ENCODE measurements at places on chromosomes 5 and 9.

- no peak for DNase-seq
Observed at GRCh38 chr5:133251296-133252132, 199.7 kb downstream of the HSPA4 start.

- no peak for DNase-seq
Observed at GRCh38 chr9:130947618-130948140, 8.6 kb upstream of the FIBCD1 start.

DNA sequence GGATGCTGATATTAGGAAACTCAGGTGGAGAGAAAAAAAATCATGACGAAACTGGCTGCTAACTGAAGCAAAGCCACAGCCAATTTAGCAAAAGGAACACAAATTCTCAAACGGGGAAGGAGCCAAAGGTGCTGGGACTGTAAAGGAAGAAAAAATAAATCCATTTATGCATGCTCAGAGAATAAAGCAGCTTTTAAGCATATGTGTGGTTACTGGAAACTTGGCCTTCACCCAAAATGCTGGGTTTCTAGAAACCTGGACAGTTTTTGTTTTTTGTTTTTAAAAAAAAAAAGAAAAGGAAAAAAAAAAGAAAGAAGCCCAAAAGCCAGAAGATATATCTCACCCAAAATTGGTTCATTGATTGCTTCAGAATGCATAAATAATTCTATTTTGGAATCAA is 8.0 kb downstream of the WHRN start:
- DNase-seq, result no peak

DNA sequence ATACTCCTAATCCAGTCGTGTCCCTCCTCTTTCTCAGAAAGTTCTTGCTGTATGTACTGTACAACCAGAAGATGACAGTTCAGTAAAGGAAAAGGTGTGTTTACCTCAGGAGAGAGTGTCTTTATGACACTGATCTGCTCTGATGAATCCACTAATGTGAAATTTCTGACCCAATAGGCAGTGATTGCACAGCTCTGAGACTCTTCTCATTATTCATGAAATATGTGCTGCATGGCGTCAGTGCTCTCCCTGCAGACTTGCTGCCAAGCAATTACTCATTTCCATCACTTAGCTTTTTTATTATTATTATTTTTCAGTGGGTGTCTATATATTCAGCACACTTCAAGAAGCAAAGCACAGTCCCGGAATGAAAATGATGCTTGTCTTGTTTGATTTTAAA is 389.0 kb downstream of the RASEF start:
- no peak for DNase-seq

- no peak for DNase-seq
Observed at GRCh38 chr9:77892955-77893514, 138.6 kb downstream of the GNAQ start.

DNA sequence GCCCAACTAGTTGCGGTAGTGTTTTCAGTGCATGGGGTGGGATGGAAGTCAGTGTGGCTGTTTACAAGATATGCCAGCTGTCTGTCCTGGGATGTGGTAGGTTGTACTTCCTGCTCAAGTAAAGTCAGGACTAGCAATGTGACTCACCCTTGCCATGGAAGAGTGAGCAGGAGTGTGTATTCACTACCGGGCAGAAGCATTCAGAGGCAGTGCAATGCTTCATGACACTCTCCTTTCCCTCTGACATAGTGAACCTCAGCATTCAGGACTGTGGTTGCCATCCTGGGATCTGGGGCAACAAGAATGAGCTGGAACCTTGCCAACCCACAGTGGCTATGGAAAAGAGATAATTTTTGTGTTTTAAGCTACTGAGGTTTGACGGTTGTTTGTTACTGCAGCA is 68.9 kb downstream of the BOD1 start:
- DNase-seq, result no peak

- DNase-seq, result no peak
Observed at GRCh38 chr9:68981789-68982188, 32.1 kb downstream of the PRKACG start.

DNA sequence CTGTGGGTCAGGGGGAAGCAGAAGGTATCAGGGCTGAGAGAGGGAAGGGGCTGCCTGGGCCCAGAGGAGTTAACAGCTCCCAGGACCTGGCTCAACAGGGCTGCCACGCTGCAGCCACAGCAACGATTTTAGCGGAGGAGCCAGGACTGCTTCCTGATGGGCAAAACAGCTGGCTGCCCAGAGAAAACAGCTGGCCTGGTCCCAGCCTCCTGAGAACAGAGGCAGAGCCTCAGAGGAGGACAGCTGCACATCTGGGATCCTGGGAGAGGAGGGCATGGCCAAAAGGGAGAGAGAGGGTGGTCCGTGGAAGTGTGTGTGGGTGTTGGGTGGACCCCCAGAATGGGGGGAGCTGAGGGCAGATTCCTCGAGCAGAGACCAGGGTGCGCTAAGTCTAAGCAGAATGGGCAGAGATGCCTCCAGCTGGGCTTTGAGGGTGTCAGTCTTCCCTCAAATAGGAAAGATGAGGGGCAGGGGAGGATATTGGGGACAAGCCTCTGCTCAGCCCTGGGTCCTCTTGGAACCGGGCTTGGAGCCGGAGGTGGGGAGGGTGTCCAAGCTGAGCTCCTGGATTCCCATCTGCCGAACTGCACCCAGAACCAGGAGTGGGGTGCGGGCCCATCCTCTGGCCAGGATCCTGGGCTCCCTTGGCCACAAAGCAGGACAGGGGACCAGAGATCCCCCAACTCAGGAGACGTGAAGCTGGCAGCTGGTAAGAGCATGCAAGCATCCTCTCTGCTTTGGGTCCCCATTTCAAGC is 9.1 kb upstream of the CERCAM start:
- no peak for DNase-seq

DNA sequence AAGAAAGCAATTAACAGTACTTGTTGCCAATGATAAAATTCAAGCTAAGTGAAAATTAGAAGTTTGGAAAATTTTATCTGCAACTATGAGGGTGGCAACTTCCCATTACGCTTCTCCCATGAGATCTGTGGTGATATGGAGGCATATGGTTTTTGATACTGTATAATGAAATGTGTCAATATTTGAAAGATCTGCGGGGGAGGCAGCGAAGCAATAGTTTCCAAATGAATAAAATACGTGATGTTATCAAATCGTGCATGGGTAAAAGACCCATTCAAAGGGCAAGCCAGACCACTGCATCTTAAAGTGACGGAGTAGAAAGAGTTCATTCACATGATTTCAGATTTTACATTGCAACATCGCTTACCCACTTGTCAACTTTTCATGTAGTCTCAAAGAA is 20.9 kb upstream of the BOD1 start:
- DNase-seq, result no peak

- DNase-seq, result no peak
Observed at GRCh38 chr5:17482790-17483189, 15.2 kb upstream of the TAF11L2 start.

DNA sequence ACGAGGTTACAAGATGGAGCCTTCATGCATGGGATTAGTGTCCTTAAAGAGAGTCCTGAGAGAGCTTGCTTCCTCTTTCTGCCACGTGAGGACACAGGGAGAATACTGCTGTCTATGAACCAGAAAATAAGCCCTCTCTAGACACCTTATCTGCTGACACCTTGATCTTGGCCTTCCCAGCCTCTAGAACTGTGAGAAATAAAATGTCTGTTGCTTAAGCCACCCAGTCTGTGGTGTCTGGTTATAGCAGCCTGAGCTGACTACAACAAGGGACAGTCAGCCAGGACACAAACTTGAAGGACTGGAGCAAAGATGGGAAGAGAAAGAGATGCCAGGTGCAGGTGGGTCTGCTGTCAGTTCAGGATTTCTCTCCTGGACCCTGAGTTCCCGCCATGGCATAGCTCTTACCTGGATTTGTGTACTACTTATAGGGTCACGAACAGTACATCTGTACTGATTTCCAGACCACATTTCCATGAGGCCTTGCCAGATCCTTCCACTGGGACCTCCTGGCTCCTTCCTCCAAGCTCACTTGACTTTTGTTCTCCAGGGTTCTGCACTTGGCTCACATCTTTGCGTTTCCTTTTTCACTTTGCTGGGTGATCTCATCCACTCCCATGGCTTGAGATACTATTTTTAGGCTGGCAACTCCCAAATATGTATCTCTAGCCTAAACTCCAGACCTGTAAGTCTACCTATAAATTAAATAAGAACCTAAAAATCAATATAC is 44.9 kb upstream of the LIFR start:
- DNase-seq, result no peak

DNA sequence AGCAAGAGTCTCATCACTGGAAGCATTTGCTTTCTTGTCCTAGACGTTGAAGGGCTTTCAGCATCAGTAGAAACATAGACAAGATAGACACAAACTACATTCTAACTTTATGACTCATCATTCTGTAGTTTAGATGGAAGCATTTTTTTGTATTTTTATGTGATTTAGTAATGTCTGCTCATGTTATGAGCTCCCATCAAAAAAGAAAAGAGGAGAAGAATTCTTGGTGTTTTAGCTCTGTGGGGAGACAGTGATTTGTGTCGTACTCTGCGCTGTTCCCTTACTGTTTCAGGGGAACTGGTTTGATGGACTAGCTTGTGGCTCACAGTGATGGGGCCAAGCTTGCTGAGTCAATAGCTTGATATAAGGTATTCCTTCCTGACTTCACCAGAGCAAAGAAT is 159.2 kb upstream of the WWC1 start:
- no peak for DNase-seq

DNA sequence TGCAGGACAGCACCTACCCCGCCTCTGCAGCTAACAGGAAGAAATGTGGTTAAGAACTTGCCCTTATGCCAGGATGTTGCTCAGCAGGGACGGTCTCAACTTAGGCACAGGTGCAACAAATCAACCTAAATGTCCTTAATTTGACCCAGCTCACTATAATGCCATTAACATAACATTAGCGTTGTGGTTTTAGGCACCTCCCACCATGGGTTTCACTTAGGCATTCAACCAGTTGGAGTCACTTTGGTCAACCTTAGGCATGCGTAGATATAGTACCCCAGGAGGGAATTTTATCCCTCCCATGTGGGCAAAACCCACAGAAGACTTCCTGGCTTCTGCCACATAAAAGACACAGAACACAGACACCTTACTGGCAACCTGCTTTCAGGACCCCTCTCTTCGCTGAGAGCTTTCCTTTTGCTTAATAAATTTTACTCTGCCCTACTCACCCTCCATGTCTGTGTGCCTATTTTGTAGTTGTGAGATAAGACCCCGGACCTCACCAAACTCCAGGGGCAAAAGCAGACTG is 8.7 kb upstream of the ERAP1 start:
- DNase-seq, result no peak

DNA sequence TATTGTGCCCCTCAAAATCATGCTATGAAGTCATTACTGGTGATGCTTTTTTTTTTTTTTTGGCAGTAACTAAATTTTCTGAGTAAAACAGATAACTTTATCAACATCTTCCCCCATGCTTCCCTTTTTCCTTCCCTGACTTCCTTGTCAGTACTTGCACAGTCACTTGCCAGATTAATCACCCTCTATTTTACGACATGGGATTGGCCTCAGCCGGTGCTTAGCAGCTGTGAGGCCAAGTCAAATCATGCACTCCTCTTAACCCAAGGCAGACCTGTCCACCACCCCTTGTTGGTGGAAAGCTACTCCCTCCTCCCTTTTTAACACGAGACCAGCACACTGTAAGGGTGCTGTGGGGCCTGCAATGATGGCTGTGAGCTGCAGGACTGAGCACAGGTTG is 118.0 kb upstream of the OTULINL start:
- DNase-seq, result no peak

GRCh38 chr9:13896922-13897835 is 416.8 kb downstream of the NFIB start:
- DNase-seq, result no peak

DNA sequence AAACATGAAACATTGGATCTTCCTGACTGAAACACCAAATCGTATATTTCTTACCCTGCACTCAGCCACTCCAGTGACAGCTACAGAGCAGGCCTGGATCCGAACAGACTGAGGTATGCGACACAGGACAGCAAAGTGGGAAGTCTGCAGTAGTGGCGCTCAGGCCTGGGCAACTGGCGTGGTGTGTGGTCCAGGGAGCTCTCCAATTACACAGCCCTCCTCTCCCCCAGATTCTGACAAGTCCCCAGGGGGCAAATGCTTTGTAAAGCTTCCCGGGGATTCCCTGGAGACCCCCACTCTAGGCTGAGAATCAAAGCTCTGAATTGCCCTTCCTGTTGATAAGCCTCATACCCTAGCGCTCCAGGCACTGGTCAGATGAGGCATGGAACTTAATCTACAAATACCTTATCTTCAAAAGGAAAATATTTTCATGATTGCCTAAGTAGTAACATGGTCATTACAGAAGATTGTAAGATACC is 104.8 kb upstream of the ERCC6L2 start:
- DNase-seq, result no peak

DNA sequence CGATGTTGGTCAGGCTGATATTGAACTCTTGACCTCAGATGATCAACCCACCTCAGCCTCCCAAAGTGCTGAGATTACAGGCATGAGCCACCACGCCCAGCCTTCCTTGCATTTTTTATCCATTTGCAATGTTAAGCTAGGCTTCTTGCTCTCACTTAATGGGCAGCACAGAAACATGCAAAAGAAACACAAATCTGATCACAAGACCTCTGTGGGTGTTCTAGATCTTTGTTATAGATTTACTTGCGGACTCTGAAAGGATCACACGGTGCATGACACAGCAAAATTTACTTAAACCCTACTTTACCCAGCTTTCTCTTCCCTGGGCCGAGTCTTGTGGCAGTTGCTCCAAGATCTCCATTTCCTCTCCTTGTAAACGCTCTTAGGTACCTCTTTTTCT is 71.3 kb downstream of the PSAT1 start:
- DNase-seq, result no peak

DNA sequence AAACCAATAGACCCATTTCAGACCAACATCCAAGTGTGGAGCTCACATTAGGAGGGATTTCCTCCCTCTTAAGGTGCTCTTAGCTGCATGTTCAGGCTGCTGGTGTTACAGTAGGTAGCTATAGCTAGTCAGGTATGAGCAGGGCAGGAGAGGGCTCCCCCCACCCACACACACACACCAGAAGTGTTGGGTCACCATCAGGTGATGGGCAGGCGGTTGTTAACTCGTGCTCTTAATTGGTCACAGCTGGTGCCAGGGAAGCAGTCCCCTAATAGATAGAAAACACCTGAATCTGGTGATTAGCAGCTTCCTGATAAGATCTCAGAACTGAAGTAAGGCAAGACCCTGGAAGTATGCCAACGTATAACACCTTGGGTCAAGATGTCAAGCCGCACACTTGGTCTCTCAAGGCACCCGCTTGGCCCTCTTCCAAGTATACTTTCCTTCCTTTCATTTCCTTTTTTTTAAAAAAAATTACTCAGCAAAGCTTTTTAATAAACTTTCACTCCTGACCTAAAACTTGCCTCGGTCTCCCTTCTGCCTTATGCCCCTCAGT is 532.4 kb downstream of the DNAH5 start:
- DNase-seq, result no peak

DNA sequence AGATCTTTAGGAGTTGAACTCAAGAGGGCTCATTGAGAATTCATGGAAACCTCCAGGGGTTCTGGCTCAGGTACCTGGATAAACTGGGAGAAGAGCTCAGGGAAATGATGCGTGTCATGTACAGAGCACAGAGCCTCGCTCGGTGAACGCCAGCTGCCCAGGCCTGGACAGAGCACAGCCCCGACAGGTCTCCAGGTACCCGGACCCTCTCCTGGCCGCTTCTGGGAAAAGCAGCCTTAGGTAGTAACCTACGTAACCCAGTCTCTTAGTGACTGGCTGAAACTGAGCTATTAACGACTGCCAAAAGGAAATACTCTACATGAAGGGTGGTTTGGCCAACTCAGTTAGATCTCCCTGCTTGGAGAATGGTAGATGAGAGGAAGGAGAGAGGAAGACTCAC is 157.4 kb downstream of the TTLL11 start:
- DNase-seq, result no peak

GRCh38 chr5:167982-168660 is 23.2 kb upstream of the LRRC14B start:
- DNase-seq, result no peak

Measured in stimulated activated CD4-positive, alpha-beta T cell treated with anti-CD3 and anti-CD28 coated beads, TNF-alpha, amount 100 ng/mL, for 4 hours (primary cell).